ENCODE measurements at places on chromosomes 6 and 20.
A peak's percentile ranks its signal among the peaks of the same experiment; 100 is the strongest.

- no peak overlapping the region for H3K4me3 ChIP-seq
- H3K4me1 ChIP-seq = no peaks in the 10 kb centered on the region
- no peaks in the 10 kb centered on the region for H3K36me3 ChIP-seq
These were observed 153.8 kb upstream of the IRAK1BP1 start for GRCh38 chr6:78713564-78713963.

DNA sequence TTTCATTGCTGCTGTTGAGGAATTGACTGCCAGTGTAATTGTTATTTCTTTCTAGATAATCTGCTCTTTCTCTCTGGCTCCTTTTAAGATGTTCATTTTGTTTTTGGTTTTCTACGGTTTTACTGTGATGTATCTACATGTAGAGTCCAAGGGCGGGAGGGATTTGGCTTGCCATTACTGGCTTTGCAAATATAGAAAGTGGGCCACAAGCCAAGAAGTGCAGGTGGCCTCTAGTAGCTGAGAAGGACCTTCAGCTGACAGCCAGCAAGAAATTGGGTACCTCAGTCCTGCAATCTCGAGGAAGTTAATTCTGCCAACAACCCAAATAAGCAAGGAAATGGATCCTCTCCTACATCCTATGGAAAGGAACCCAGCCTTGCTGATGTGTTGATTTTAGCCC lies 42.8 kb upstream of the GLP1R start:
- no peak for DNase-seq
- no peaks in the 10 kb centered on the region for H3K36me3 ChIP-seq
- H3K27ac ChIP-seq = no peak overlapping the region

- peaks cover 15% of the 10 kb centered on the region for H3K4me1 ChIP-seq
- H3K27ac ChIP-seq = no peak overlapping the region
- no peak for DNase-seq
- no peaks in the 10 kb centered on the region for H3K27me3 ChIP-seq
- peaks cover 32% of the 10 kb centered on the region for H3K36me3 ChIP-seq
- H3K4me3 ChIP-seq = no peak overlapping the region
These were observed 71.0 kb downstream of the TRAM2 start for GRCh38 chr6:52505726-52506409.

GRCh38 chr6:51398064-51398705 lies 579.5 kb downstream of the TFAP2B start:
- DNase-seq = no peak
- H3K27me3 ChIP-seq = no peaks in the 10 kb centered on the region
- no peak overlapping the region for H3K4me3 ChIP-seq
- no peaks in the 10 kb centered on the region for H3K36me3 ChIP-seq
- H3K4me1 ChIP-seq = no peaks in the 10 kb centered on the region

- peaks cover 3% of the 10 kb centered on the region for H3K27me3 ChIP-seq
- no peaks in the 10 kb centered on the region for H3K36me3 ChIP-seq
- peak overlapping the region; percentile 34 for H3K27ac ChIP-seq
- no peak for DNase-seq
These were observed 85.7 kb upstream of the NEDD9 start for GRCh38 chr6:11317885-11318771.

DNA sequence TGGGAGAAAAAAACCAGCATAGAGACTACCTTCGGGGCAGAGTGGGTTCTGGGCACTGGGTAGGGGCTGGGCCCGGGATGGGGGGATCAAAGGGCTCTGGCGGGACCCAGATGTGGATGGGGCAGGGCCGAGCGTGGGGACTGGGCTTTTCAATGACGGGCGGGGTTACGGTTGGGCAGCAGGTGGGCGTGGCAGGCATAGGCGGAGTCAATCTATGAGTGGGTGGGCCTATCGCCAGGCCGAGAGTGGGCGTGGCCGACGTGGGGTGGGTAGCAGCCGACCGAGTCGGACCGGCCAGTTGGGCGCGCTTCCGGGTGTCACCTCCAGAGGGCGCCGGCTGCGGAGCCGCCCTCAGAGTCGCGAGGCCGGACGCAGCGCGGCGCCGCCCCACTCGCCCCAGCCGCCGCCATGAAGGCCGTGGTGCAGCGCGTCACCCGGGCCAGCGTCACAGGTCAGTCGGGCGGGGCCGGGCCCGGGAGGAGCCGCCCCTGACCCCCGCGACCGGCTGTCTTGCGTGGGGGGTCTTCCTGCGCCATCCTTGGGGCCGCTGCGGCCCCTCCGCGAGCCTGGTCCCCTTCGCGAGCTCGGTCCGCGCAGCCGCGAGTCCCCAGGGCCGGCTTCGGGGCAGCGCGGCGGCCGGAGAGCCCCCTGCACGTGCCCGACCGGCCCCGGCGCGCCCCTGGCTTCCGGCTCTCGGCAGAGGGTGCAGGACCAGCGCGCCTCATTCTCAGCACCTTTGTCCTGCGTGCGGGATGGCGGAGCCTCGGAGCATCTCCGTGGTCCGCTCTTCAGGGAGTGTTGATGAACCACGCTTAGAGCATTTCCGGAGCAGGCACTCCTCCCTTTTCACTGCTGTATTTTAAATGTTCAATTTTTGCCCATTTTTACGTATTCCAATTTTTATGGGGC lies at the start of gene DTD1:
Gene DTD1, plus strand, starts transcription at position 390 of the 909 bp plus-strand sequence. Its CDS starts 19 bp downstream, at position 409.
- peak within 1 kb of the TSS; percentile 94 for H3K4me3 ChIP-seq
- H3K4me1 ChIP-seq = peaks cover 5% of the 10 kb centered on the region
- DNase-seq = peak; percentile 96
- peaks cover 6% of the 10 kb centered on the region for H3K27me3 ChIP-seq

- H3K4me3 ChIP-seq = no peak overlapping the region
- H3K27me3 ChIP-seq = no peaks in the 10 kb centered on the region
- DNase-seq = no peak
- no peaks in the 10 kb centered on the region for H3K36me3 ChIP-seq
- H3K27ac ChIP-seq = no peak overlapping the region
These were observed 776.0 kb downstream of the TBC1D32 start for GRCh38 chr6:120558294-120558693.

DNA sequence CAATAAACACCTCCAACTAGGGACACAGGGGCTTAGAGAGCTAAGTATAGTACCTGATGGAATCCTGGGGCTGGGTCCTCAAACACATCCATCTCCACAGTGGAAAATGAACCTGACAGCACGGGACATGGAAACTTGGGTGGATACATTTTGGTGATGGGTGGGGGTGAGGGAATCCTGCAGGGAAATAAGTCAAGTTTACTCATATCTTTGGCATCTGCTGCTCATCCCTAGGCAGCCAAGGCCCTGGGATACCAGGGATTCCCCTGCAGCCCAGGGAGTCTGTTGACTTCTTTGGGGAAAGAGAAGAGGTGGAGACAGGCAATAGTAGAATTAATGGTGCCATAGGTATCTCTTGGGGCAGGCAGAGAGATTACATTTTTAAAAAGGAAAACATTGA lies 6.6 kb downstream of the APOBEC2 start:
- no peak for DNase-seq
- no peak overlapping the region for H3K4me3 ChIP-seq
- no peaks in the 10 kb centered on the region for H3K36me3 ChIP-seq
- no peak overlapping the region for H3K27ac ChIP-seq
- H3K27me3 ChIP-seq = no peaks in the 10 kb centered on the region
- H3K4me1 ChIP-seq = peaks cover 5% of the 10 kb centered on the region

DNA sequence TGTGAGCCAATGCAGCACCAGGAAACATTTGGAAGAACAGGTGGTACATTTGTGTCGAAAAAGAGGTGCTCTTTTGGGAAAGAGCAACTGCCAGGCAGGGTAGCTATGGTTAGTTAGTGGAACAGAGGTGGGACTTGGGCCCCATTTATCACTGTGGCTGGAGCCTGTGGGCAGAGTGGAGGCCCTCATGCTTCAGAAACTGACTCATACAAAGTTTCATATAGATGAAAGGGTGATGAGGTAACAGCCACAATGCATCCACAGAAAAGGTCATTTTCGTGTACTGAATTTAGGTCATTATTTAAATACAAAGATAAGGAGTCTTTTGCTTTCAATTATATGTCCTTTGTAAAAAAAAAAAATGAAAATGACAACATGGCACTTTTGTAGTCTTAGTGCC lies 76.4 kb upstream of the HS3ST5 start:
- H3K4me3 ChIP-seq = no peak overlapping the region
- no peak overlapping the region for H3K27ac ChIP-seq
- DNase-seq = no peak
- H3K36me3 ChIP-seq = no peaks in the 10 kb centered on the region
- peaks cover 7% of the 10 kb centered on the region for H3K4me1 ChIP-seq
- H3K27me3 ChIP-seq = peaks cover 3% of the 10 kb centered on the region

Measured in type B pancreatic cell (in vitro differentiated cells).